ENCODE measurements at places on chromosomes 16 and 17.

DNA sequence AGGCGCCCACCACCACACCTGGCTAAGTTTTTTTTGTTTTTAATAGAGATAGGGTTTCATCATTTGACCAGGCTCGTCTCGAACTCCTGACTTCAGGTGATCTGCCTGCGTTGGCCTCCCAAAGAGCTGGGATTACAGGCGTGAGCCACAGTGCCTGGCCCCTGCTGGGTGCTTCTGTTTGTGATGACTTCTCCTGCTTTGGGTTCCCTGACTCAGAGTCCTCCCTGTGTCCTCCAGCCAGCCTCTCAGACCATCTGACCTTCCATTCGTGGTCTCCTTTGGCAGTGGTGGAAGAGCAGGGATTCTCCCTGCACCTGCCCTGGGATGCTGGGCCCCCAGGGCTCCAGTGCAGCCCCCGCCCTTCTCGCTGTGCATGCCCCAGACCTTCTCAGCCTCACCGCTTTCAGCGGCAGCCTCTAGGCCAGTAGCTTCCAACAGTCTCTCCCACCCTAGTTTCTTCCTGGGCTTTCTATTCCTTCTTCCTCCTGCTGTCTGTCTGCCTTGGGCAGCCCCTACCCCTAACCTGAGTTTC, 13.2 kb downstream of the BEAN1 start:
- no peak for DNase-seq

- no peak for DNase-seq
Observed at GRCh38 chr16:59907611-59908010, 1173.5 kb upstream of the GOT2 start.

DNA sequence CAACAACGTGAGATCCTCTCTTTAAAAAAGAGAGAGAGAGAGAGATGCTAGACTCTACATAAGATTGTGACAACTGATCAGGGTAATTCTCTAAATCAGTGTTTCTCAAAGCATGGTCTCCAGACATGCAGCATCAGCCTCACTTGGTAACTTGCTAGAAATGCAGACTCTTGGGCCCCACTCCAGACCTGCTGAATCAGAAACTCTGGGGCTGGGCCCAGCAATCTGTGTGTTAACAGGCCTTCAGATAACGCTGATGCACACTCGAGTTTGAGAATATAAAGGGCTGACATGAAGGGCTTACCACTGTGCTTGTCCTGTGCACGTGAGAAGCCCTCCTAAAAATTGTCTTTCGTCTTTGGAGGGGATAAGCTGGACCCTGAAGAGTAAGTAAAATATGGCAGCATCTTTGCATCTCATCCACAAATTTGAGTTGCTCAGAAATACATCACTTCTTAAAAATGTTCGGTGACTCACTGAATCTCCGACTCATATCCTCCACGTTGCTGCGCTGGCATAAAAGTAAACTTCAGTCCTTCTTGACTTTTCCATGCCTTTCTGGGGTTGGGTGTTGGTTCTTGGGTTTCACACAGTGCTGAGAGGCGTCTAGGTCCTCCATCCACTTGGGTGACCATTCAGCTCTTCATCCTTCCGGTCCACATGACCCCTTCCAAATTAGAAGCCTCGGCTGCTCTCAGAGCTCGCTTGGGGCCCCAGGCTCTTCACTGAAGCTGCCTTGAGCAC, 26.1 kb upstream of the KDM8 start:
- DNase-seq, result no peak

GRCh38 chr17:58312021-58312630, 16.5 kb downstream of the TSPOAP1 start:
- DNase-seq, result no peak

- DNase-seq, result no peak
Observed at GRCh38 chr17:78396441-78397337, 18.2 kb downstream of the PGS1 start.

DNA sequence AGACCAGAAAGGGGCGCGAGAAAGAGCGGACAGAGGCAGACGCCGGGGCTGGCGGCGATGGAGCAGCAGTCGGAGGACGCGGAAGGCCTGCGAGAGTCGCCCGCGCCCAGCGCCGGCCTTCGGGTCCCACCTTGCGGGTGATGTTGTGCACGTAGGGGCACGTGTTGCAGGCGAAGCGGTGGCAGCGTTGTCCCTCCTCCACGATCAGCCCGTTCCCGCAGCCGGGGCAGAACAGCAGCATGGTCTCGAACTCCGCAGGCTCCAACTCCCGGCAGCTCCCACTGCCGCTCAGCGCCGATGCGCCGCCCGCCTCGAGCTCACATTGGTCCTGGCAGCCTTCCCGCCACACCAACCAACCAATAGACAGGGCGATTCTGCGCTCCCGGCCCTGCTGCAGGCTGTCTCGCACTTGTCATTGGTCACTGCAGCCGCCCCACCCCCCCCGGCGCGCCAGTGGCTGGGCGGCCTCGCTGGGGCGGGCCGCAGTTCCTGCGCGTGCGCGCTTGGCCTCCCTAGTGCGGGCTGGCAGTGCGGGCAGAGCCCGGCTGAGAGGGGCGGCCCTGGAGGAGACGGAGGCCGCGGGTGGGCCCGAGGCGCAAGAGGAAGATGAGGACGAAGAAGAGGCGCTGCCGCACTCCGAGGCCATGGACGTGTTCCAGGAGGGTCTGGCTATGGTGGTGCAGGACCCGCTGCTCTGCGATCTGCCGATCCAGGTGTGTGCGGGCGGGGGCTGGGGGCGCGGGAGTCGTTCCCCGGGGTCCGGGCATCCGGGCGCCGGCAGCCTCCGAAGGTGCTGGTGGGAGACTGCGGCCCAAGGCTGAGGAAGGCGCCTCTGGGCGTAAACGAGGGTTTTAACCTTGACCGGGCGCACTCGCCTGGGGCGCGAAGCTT, at the start of the genes POLR3K and SNRNP25:
POLR3K (minus strand) TSS at position 263 of the 891 bp plus-strand sequence; CDS start at position 241, 22 bp downstream.
SNRNP25 (plus strand) TSS at position 483 of the 891 bp plus-strand sequence; CDS start at position 672, 189 bp downstream.
- peak; percentile 99 for DNase-seq

- DNase-seq, result no peak
Observed at GRCh38 chr17:31917065-31917529, 15.6 kb upstream of the UTP6 start.

DNA sequence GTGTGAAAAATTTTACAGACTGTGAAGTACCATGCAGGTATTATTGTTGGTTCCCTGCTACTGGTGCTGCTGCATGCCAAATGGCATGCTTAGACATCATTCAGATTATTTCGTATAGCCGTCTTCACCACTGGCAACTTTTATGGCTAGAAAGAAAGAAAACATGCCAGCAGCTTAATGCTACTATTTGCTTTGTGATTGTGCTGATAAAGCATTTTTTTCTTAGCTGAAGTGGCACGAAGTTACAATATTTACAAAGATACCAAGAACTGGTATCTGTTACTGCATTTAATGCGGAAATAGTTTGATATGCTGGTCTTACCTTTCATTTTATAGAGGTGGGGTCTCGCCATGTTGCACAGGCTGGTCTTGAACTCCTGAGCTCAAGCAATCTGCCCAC, 8.2 kb downstream of the ZNHIT3 start:
- DNase-seq, result no peak

- DNase-seq, result no peak
Observed at GRCh38 chr17:13986855-13987254, 82.4 kb upstream of the COX10 start.

DNA sequence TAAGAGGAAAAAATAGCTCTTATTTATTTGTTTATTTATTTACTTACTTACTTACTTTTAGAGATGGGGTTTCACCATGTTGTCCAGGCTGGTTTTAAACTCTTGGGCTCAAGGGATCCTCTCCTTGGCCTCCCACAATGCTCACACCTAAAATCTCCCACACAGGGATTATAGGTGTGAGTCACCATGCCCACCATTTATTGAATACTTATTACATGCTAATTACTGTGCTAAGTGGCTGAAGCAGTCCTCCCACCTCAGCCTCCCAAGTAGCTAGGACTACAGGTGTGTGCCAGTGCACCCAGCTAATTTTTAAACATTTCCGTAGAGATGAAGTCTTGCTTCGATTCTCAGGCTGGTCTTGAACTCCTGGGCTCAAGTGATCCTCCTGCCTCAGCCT, 11.0 kb upstream of the ITGB3 start:
- no peak for DNase-seq

- DNase-seq, result no peak
Observed at GRCh38 chr16:2007081-2007836, 2.4 kb downstream of the ZNF598 start.

GRCh38 chr17:50262001-50262794, 12.1 kb upstream of the TMEM92 start:
- DNase-seq, result no peak

DNA sequence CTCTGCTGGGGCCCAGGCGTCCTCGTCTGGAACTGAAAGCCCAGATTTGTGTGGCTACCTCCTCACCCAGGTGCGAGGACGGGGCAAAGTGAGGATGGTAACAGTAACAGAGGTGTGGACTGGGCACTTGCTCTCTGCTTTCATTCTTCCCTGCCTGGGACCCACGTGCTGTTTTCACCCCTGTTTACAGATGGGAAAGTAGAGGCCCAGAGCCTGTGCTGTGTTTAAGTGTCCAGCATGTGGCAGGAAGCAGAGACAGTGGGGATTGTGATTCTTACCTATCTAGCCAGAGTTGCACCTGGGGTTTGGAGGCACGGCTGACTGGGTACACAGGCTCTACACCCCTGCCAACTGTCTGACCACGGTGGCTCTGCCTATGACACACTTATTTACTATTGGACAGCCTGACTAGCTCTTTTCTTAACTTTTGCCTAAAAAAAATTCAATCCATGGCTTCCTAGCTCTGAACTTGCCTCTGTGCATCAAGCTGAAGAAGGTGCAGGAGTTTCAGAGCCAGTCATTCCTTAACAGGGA, 155.4 kb downstream of the CLEC16A start:
- no peak for DNase-seq

GRCh38 chr17:3582915-3583314, 25.3 kb upstream of the TRPV3 start:
- peak; percentile 43 for DNase-seq

DNA sequence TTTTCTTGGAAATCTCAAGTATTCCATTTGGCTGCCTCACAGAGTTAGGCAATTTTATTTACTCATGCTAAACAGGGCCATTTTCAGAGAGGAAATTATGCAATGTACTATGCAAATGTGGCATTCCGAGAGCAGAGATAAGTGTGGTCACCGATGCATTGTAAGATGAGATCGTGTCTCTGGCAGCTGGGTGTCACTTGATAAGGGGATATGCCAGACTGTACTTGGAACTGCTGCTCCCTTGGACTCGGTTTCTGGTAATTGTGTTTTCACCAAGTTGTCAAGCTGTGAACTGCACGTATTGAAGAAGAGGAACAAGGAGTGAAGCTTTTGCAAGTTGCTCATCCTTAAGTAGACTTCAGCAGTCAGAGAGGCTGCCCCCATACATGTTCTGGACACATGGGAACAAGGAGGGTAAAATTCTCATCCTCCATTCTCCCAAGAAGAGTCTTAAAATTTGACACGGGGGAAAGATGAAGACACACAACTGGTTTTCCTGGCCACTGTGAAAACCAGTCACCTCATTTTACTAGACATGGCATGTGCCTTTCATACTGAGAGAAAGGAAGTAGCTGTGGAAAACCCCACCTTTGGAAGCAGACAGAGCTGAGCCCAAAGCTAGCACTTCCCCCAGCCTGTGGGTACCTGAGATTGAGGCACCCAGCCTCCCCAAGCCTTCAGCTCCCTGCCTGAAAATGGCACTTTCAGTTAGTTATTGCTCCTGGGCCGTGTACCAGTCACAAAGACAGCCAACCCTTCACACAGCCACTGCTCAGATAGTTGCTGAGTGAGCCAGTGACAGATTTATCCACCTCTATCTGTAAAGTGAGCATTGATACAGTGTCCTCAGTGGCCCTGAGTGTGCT, 150.7 kb downstream of the SOCS1 start:
- DNase-seq, result peak; percentile 47

DNA sequence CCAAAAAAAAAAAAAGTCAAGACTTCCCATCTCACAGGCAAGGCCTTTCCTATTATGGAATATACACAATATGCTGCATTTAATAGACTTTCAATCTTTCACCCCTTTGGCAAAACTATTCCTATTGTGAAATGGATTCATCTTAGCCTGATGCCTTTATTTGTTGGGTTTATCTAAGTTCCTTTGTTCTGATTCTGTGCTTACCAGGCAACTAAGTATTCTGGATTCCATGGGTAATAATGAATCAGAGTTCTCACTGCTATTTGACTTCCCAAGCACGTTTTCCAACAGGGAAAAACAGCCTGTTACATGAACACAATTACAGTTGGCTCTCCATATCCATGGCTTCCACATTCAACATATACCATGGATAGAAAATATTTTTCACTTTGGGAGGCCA, 135.5 kb downstream of the MYO1D start:
- DNase-seq, result no peak

- no peak for DNase-seq
Observed at GRCh38 chr17:43517615-43518386, 28.3 kb downstream of the ETV4 start.

GRCh38 chr16:86396422-86396821, 113.9 kb upstream of the FOXF1 start:
- DNase-seq, result peak; percentile 31

GRCh38 chr17:5049314-5049841, 14.2 kb upstream of the SLC52A1 start:
- no peak for DNase-seq

DNA sequence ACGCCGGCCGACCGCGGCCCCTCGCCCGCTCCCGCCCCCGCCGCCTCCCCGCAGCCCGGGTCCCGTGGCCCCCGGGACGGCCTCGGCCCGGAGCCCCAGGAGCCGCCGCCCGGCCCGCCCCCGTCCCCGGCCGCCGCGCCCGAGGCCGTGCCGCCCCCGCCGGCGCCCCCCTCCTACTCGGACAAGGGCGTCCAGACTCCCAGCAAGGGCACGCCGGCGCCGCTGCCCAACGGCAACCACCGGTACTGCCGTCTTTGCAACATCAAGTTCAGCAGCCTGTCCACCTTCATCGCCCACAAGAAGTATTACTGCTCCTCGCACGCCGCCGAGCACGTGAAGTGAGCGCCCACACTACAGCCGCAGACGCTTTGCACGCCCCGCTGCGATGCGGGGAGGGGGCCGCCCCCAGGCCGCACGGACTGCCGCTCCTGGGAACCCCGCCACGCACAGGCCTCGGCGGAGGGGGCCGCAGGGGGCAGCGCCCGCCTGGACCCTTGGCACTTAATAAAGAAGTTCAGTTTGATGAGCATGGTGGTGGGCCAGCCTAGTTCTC, 35.5 kb upstream of the ZC3H18 start:
- DNase-seq, result no peak

- peak; percentile 61 for DNase-seq
Observed at GRCh38 chr17:55770196-55770870, 19.5 kb downstream of the PCTP start.

GRCh38 chr16:67936880-67937605, 393 bp upstream of the PSMB10 start:
- no peak for DNase-seq
